Glomerular endothelial cell (primary cell): ENCODE measurements at places on chromosomes 5 and 9.

GRCh38 chr5:120053841-120054240 is 410.3 kb upstream of the PRR16 start:
- DNase-seq, result no peak

- DNase-seq, result no peak
Observed at GRCh38 chr5:34490506-34491250, 165.4 kb upstream of the RAI14 start.

GRCh38 chr5:90479611-90480385 is 5.1 kb downstream of the POLR3G start:
- no peak for DNase-seq

DNA sequence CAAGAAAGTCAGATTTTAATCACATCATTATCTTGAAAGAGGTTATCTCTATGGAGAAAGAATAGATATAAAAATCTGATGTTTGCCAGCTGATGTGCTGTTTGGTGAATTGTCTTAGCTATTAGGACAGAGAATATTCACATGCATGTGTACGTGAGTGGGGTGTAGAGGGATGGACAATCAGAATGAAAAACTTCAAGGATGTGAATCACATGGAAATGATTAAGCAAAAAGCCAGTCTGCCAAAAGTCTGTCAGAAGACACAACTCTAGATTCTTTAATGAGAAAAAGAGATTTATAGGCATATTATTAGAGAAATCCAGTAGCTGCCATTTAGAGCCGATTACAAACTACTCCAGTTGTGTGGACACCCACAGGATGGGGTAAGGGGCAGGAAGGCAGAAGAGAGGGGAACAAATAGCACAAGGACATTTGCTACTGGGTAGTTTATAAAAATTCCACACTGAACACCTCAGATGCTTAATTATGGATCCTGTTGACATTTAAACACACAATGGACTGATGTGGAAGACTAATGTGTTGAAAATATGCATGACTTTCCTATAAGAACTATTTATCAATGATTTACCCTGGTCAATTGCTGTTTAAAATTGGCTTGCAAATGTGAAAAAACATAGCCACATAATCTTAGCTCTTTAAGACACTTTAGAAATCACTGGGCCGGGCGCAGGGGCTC is 127.4 kb downstream of the PTTG1 start:
- DNase-seq, result no peak

- no peak for DNase-seq
Observed at GRCh38 chr5:106451998-106452397, 1218.7 kb downstream of the EFNA5 start.

GRCh38 chr5:29307478-29307877 is 1886.0 kb upstream of the CDH6 start:
- no peak for DNase-seq

DNA sequence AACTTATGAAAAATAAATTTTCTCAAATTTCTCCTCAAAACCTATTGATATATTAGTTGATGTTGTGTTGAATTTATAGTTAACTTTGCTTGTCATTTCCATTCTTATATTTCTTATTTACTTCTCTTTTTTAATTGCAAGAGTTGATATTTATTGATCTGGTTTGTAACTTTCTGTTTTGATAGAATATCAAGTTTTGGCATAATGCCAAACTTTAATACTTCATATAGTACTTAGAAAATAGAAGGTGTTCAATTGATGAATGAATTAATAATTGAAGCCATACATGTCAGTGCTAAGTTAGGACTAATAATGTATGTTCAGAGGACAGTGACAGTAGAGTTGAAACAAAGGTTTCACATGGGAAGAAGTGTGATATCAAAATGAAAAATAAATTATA is 27.9 kb downstream of the ERCC6L2 start:
- no peak for DNase-seq
